Pulmonary artery endothelial cell (primary cell): ENCODE measurements at places on chromosomes 2 and 18. TPM values are rescaled to one million over a fixed set of nuclear protein-coding genes. Genes with fewer than 3 reads are reported as not detected.

Gene ERMN
- not detected in 2 replicates for total RNA-seq

DNA sequence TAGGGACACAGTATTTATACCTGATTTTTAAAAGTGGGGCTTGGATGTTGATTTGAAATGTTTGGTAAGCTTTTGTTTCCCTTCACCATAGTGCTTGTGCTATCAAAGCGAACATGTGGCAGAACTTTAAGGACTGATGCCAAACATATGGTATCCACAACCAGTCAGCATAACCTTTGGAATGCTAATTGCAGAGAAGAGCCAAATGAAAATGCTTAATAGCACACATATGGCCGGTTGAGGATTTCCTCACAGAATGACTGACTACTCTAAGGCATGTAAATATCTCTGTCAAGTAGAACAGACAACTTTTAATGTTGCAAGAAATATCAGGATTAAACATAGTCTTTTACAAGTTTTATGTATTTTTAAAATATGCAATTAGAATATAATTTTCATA is 120.9 kb upstream of the COL3A1 start:
- no peak for DNase-seq

DNA sequence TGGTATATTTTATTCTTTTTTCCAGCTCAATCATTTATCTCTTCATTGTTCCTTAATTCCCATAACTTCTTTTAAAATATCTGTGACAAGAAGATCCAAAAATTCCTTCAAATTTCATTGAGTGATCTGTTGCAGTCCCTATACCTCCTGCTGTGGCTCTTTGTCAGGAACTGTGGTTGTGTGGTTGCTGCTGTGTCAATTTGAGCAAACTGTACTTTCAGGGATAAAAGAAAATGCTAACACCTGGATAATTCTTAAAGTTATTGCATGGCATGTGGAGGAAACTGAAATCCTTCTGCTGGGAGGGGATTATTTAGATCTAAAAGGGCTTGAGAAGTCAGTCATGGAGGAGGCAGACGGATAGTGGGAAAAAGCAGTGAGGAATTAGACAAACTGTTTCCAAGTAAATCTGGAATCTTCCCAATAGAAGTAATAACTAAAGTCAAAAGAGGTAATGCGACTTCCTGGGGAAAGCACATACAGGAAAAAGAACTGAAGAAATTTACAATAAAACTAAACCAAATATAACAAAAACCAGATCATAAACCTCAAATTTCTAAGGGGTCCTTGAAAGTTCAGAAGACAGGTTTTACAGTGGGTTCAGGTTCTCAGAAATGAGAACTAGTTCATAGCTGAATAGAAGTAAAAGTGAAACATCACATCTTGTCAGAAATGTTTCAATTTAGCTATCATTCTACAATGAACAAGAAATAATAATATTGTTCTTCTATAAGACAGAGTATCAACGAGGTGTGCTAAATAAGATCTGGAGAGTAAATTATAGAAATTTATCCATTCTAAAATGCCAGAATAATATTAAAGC is 33.5 kb upstream of the CD226 start:
- DNase-seq, result no peak

DNA sequence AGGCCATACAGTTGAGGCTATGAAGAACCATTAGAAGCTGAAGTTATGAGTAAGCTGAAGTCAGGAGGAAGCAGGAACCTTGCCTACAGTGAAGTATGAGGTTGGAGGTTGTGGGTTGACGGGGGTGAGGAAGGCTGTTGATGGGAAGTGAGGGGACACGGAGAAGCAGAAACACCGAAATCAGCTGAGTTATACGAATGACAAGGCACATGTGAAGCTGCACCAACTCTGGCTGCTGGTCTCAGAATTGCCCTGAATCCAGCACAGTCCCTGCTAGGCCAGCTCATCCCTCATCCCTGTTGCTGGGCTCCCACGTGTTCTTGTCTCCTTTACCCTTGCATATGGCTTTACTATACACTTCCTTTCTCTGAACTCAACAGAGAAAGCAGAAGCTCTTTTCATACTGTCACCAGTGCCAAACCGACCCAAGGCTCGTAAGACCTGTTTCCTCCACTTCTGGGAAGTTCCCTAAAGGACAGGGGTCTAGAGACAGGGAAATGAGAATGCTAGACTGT is 9.2 kb upstream of the TMEM247 start:
- no peak for DNase-seq

DNA sequence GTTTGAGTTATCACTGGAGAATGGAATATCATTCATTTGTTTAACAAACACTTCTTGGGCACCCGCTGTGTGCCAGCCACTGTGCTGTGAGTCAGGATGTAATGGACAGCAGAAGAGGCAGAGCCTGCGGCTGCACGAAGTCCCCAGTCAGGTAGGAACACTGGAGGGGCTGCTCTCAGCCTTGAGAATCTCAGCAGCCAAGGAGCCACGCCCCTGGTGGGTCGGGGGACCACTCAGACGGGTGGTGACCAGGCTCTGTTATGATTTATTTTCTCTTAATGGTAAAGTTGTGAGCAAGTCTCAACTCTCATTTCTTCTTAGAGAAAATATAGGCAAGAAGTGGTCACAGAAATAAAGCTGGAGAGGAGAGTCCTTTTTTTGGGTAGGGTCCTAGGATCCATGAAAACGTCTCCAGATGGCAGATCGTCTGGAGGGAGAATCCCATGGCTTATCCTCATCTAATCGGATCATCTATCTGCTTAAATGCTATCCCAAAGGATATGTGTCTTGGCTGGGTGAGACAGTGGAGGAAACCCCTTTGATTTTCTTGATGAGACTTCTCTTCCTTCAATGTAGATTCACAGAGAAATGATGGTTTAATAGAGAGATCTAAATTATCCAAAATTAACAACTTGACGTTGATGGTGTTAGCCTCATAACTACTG is 129.1 kb upstream of the LGALSL start:
- no peak for DNase-seq

GRCh38 chr2:134361648-134362047 is 107.8 kb downstream of the MGAT5 start:
- DNase-seq, result no peak

GRCh38 chr18:3664563-3665178 is 214.7 kb downstream of the TGIF1 start:
- DNase-seq, result no peak

GRCh38 chr18:55964171-55964570 is 376.2 kb upstream of the TCF4 start:
- DNase-seq, result no peak
